Ascending aorta (tissue), 2 donors: ENCODE measurements at places on chromosomes 3 and 15.

DNA sequence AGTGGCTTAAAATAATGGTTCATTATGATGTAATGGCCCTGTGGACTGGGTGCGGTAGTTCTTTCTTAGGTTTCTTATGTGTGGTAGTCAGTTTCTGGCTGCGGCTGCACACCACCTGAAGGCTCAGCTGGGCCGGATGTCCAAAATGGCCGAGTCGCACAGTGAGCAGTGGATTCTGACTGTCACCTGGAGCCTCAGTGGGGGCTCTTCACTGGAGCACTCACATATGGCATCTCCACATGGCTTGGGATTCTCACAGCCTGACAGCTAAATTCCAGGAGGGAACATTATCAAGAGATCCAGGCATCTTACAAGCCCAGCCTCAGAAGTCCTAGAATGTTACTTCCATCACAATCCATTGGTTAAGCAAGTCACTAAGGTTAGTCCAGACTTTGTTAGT lies 26.8 kb upstream of the ALDH1L1 start:
- no peak for DNase-seq

DNA sequence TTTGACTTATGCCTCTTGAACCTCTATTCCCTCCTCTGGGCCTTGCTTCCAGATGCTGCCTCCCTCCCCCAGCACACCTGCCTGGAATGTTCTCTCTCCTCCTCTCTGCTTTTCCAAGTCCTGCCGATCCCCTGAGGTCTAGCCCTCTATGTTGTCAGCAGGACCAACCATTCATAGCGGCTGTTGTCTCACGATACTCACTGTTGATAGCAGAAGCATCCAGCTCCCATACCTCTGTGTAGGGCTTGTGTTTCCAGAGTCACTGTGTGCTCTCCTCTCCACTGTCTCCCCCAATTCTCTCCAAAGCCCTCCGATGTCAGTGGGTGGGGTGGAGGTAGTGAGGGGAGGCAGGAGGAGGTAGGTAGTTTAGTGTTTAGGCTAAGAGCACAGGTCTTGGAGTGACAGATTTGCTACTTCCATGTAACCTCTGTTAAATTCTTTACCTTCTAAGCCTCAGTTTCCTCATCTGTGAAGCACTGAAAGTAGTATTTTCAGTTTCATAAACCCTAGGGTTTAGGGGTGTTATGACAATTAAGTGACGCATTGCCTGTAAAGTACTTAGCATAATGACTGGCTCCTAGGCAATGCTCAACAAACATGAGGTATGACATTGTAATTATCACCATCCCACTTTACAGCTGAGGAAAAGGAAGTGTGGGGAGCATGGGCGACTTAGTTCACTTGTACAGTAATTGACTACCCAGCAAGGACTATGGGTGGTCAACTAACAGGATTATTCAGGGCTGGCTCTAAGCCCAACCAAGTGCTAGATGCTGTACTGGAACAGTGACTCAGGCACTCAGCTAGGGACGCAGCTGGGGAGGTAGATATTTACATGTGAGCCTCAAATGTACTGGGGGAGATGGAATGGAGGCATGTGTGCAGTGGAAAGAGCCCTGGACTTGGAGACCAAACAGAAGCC lies 122.8 kb downstream of the CACNA1D start:
- DNase-seq = no peak

DNA sequence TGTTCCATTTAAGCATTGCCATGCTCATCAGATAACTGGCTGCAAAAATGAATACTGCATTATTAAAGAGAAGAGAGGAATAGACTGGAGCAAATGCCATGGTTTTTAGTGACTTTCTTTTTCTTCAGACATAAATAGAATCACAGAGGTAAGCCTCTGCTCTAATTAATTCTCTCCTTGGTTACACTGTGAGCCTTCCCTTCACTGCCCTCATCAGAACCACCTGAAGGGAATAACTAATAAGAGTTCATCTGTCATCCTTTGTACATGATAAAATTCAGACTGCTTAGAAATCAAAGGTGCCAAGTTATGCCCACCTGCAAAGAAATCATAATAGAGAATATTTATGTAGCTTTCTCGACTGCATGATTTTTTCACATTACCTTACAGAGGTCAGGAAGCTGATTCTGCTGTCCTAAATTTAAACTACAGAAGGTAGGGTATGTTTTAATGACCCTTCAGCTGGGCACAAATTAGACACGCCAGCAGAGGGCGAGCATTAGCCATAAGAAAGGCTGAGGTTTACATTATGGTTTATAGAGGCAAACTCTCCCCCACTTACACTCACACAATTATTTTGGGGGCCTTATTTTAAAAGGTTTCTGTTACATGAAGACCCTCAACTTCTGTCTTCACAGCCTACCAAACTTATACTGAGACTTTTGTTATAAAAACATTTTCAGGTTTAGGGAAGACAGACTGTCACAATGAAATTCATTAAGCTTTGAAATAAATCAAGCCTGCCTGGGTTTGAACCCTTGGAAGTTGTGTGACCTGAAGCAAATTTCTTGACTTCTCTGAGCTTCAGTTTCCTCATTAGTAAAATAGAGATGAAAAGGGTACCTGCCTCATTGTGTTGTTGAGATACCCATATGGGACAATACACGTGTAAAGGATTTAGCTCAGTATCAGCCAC lies 15.3 kb upstream of the UNC13C start:
- no peak for DNase-seq

DNA sequence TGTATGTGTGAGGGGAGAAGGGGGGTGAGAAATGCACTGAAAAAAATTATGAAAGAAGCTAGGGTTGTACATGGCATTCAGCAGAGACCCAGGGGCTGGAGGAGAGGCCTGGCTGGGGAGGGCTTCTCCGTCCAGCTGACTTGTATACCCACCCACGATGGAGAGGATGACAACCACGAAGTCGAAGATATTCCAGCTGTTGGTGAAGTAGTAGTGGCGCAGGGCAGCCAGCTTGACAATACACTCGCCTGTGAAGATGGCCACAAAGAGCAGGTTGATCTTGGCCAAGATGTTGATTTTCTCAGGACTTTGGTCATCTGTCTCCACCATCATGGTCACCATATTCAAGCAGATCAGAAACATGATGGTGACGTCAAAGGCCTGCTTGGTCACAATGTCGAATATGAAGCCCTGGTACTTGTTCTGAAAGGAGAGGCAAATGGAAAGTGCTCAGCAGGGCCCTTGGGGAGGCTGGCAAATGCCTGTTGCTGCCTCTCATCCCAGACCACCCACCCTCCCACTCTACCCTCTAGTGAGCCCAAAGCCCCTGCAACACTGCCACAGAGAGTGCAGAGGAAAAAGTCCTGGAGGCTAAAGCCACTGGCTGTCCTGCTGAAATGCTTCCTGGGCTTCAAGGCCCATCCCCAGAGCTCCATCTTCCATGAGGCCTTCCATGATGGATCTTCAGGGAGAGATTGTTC lies 58.1 kb downstream of the EXOG start:
- DNase-seq = no peak

DNA sequence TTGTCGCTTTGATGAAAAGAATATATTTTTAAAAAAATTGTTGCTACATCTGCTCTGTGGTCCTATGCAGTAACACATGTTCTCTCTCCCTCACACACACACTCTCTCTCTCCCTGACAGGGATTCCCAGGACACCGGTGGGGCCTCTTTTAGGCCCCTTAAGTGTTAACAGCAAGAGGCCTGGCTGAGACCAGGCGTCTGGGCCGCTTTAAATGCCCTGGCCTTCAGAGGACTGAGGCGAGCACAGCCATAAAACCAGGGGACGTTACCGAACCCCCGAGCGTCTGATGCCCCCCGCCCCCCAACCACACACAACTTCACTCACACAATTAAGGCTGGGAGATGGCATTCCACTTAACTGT lies 1.7 kb downstream of the BNC1 start:
- no peak for DNase-seq

GRCh38 chr15:49045751-49046219 lies 461 bp downstream of the SECISBP2L start:
- DNase-seq = no peak

GRCh38 chr3:196518966-196519717 lies 4.0 kb upstream of the SMCO1 start:
- DNase-seq = no peak

GRCh38 chr3:162337630-162338029 lies 841.0 kb downstream of the OTOL1 start:
- DNase-seq = no peak

DNA sequence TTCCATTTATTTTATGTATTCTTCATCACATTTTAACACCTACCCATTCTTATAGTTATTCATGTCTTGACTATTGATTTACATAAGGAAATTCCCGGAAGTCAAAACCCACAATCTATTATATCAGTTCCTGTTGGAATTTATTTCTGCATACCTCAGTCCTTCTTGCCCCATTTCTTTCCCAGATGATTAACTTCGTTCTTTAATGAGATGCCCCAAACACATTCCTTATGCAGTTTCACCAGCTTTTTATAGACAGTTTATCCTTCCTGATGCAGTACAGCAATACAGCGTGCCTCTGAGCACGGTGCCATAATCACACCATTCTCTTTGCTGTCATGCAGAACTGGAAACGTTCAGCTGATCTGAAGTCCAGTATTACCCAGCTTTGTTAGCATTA lies 175.8 kb upstream of the NANOGP8 start:
- no peak for DNase-seq

DNA sequence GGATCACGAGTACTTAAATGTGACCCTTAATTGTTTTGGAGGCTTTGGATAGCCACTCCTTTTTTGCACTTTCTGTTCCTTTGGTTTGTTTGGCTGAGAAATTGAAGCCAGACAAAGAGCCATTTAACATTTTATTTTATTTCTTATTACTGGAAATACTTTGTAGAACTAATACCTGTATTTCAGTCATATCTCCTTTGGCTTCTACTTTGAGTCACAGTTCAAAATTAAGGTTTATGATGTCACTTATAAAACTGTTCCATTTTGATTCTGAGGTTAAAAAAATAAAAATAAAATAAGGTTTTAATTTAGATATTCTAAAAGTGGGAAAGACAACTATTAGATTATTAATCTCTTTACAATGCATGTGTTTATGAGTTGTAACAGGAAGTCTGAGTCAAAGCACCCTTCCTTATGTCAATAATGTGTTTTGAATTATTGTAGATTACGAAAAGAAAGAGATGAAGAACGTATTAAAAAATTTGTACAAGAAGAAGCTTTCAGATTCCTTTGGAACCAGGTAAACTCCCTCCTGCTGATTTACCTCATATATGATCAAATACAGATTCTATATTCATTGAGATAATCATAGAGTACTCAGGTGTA lies 16.9 kb upstream of the NXPE3 start:
- DNase-seq = no peak

DNA sequence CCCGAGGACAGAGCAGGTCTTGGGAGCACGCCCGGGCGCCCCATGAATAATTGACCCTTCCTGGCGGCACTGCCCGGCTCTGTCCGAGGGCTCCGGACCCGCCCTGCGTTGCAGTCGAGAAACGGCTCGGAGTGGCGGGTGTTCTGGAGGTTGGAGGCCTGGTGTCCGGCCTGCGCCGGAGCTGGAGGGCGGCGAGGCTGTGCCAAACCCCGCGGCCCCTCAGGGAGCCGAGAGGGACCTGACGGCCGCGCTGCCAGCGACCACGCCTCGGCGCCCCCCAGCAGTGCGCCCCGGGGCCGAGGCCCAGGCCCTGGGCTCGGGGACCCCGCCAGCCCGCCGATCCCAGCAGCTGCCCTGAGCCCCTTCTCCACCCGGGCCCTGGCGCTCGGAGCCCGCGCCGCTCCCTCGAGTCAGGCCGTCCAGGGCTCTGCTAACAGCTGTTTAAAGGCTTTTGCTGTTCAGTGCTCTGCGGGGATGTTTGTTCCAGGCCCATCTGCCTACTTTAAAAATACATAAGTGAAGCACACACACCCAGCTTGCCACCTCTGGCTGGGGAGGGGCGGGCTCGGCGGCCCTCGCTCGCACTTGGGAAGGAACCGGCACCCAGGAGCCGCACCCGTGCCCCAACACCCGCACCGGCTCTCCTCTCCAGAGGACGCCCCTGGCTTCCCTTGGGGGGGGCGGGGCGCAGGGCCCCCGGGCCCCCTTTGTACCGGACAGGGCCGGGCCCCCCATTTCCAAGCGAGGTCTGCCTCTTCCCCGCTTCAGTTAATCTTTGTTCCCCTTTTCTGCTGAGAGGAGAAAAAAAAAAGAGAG lies 730 bp upstream of the ZNF710 start:
- no peak for DNase-seq

DNA sequence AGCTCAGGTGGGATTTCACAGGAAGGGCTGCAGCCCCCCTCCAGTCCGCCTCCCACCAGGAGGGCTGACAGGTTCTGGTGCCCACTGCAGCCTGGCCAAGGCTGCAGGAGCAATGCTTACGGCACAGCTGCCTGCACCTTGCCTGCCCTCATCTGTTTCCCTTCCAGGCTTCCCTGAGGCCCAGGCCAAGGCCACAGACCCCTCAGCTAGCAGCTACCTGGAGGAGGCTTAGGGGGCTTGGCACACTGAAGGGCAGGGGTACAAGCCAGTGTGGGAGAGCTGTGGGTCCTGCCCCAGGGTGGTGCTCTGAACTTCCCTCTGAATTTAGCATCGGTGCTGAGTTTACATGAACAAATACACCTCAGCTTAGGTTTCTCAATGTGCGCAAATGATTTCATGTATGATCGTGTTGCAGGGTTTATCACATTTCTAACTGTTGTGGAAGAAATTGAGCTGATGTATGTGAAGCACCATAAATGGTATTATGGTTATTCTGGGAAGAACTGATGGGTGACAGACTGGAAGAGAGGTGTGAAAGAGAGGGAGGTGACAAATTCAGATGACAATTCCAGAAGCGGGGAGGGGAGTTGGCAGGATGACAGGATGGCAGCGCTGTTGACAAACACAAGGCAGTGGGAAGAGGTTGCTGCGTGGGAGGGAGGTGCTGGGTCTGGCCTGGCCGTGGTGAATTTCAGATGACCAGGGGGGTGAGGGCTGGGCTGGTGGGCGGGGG lies 6.1 kb downstream of the RHCG start:
- no peak for DNase-seq

DNA sequence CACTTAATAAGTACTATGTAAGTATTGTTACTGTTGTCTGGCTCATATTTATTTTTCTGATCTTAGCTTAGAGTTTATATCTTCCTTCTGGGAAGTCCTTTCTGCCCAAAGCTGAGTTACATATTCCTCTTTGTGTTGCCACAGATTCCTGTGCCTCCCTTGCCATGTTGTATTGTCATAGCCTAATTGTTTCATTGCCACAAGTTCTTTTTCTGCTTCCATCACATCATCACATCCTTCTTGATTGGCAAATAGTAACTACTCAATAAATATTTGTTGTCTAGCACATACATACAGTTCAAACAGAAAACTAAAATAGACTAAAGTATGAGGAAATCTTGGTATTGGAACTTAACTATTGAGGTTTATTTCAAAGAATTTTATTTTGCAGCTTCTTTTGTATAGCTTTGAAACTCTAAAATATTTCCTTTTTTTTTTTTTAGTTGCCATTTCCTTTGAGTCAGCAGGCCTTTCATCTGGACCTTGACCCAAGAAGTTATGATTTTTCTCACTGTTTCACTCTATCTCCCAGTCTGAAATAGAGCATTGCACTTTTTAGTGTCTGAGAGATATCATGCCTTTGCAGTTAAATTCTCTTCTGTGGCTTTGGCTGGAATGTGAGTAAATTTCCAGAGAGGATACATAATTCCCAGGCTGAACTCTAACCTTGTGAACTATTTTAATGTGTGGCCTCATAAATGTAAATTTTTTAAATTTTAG lies 98.2 kb downstream of the ZNF609 start:
- DNase-seq = no peak
